NCI-H510A (cell line): ENCODE measurements at places on chromosomes 2 and 18.

DNA sequence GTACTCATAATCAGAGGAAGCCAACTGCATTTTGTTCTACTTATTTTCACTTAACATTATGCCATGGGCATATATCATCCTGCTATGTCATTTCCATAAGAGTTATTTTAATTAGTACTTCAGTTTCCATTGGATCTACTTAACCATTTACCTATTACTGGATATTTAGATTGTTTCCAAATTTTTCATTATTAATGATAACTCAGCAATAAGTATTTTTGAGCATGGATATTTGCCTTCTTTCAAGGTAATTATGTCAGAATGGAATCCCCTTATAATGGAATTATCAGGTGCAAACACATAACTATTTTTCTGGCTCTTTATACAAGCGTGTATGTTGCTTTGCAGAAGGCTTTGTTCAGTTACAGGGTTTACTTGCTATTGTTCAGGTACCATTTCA lies 126.6 kb downstream of the RDH14 start:
- no peak for DNase-seq

- no peak for DNase-seq
These were observed 333.1 kb upstream of the VWC2L start for GRCh38 chr2:214077727-214078126.

DNA sequence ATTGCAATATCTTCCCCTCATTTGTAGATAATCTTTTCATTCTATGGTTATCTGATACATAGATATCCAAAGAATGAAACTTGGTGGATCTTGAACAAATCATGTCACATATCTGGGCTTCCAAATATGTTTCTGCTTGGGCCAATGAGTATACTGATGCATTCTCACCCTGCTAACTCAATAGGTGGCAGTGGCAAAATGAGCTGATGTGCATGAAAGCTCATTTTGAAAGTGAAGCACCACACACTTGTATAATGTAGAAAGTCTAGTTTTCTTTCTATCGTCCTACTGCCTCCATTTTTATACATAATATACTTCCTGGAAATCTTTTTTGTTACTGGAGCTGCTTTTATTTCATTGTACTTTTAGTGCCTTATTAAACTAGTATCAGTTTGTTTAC lies 208.2 kb downstream of the PRKCE start:
- DNase-seq, result no peak

GRCh38 chr18:68992719-68993482 lies 195.0 kb downstream of the CCDC102B start:
- DNase-seq, result no peak

DNA sequence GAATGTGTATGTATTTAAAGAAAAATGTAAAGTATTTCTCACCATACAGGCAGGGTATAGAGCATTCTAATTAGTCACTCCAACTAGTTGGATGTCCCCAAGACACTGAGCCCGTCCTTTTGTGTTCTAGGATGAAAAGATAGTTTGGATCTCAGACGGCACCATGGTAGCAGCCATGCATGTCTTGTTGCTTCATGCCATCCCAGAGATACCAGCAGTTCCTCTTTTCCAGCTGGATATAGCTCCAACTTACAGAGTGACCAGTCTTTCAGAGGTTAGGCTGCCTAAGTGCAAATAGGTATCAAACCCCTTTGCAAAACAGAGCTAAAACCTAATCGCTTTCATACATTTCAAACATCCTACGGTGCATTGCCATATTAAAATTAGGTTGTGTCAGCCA lies 275.3 kb downstream of the MTX2 start:
- no peak for DNase-seq

DNA sequence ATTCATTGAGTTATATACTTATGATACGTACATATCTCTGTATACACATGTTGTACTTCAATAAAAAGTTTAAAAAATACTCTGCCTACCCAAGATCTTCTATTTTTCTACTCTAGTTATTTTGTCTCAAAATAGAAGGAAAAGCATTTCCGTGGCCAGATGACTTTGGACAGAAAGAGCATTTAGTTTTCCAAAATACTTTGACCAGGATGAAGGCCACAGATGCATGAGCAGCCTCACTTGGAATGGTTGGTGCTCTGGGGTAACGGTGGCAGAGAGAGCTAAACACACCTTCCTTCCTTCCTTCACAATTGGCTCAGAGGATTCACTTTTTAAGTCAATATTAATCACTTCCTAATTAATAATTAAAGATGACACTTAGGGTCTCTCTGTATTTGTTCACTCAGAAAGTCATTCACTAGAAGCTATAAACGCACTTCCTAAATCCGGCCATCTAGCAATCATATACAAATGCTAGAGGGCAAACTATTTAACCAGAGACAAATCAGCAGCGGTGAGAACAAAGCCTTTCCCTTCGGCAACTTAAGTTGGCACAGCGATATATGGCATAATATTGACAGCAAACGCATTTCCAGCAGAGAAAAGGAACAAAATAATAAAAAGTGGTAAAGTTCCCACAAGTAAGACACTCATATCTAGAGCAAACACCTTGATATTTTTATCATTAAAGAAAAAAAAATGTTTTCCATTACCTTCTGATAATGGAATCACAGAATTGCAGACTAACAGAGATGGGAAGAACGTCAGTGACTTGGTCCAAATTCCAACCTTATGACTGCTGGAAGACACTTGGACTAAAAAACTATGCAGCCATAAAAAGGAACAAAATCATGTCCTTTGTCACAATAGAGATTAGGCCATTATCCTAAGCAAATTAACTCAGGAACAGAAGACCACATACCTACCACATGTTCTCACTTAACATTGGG lies 55.9 kb upstream of the NARS1 start:
- DNase-seq, result no peak

DNA sequence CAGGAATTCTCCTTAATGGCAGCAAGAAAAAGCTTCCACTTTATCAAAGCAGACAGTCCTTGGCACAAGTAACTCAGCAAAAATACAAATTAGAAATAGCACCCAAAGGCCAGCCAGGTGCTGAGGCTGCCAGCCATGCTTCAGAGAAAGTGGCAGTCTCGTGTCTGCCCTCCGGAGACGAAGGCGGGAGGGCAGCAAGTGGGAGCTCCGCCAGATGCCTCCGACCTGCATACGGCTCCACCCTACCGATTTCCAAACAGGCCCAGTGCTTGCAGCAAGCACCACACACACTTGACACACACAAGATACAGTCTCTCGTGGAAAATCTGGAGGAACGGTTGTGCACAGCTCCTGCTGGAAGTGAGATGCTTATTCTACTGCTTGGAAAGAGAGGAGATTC lies 134.9 kb upstream of the REV1 start:
- no peak for DNase-seq

DNA sequence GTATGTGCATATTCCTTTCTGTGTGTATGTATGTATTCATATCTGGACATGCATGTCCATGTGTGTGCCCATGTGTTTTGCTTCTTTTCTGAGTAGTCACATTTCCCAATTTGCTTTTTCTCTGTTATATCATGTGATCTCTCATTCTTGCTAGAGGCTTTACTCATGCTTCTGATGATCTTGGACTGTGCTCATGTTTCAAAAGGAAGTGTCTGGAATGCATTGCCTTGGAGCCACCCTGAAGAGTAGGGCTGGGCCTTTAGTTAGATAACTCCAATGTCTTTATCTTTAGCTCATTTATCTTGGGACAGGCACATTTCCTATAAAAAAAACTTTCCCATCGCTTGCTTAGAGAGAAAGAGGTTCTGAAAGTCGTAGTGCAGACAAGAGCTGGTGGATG lies 859.2 kb downstream of the CNTNAP5 start:
- DNase-seq, result no peak

DNA sequence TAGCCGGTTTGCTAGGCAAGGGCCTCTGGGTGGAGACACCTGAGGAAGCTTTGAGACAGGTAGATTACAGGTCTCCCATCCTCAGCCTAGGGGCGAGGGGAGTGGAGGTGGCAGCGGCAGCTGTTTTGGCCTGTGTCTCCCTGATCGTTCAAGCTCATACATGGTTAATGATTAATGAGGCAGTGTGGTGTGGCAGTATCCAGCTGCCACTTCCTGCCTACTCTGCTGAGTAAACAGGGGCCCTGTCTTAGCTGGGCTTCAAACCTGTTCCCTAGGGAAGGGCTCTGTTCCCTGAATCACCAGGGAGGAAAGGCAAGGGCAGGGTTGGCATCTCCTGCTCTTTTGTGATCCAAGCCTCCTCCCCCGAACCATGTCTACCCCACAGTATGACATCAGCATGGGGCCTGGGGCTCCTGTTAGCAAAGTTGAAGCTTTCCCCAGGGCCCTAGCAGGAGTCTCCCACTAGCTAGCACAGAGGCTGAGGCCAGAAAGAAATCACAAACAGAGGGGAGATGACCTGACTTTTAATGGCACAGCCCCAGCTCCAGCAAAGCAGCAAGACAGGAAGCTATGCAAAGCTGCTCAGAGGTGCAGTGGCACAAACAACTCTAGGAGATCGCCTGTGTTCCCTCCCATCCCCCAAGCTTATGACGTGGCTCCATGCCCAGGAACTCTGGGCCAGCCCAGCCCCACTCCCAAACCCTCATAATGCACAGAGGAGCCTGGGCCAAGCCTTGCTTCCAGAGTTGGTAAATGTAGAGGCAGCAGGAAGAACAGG lies 3.7 kb upstream of the TUBA4B start:
- peak; percentile 65 for DNase-seq

DNA sequence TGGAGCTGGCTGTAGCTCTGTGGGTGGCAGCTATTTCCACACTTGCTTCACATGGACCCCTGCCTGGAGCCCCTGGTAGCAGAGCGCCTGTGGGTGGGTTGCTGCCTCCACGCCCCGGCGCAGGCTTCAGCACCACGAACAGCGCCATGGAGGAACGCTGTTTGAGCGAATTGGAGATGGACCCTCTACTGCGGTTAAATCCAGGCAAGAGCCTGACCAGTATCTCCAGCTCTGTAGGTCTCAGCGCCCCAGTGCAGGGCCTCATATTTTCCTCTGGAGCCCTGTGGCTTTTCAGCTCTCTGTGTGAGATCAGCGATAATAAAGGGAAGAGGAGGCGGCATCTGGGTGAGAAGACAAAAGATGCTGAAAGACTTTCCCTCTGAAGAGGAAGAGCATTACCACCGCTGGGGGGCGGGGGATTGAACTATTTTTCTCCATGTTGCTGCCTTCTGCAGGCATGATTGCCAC lies 12.0 kb downstream of the ONECUT2 start:
- no peak for DNase-seq

DNA sequence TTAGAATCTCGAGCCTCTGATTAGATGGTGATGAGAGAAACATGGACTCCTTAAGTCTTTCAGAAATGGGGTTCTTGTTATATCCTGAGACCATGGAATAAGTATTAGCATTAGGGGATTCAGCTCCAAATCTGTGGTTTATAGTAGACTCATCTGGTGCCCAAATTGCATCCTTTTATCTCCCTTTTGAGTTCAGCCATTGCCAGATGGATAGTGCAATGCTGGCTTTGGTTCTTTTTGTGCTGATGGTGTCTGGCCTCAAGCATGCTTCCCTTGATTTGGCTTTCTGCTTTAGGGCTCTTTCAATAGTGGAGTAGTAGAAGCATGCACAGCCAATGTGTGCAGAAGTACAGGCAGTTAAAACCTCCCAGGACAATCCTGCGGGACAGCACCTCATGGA lies 306.4 kb downstream of the TSN start:
- no peak for DNase-seq

- DNase-seq, result no peak
These were observed 26.7 kb downstream of the ZEB2 start for GRCh38 chr2:144493027-144493809.

- DNase-seq, result no peak
These were observed 153.6 kb downstream of the TDRD15 start for GRCh38 chr2:21277068-21278056.

GRCh38 chr2:231707625-231707926 lies 749 bp upstream of the PTMA start:
- no peak for DNase-seq

GRCh38 chr18:29254123-29254522 lies 1077.2 kb upstream of the CDH2 start:
- DNase-seq, result no peak

- no peak for DNase-seq
These were observed 90.4 kb downstream of the PTRHD1 start for GRCh38 chr2:24702800-24703199.
